ENCODE measurements at places on chromosomes 2 and 18.

DNA sequence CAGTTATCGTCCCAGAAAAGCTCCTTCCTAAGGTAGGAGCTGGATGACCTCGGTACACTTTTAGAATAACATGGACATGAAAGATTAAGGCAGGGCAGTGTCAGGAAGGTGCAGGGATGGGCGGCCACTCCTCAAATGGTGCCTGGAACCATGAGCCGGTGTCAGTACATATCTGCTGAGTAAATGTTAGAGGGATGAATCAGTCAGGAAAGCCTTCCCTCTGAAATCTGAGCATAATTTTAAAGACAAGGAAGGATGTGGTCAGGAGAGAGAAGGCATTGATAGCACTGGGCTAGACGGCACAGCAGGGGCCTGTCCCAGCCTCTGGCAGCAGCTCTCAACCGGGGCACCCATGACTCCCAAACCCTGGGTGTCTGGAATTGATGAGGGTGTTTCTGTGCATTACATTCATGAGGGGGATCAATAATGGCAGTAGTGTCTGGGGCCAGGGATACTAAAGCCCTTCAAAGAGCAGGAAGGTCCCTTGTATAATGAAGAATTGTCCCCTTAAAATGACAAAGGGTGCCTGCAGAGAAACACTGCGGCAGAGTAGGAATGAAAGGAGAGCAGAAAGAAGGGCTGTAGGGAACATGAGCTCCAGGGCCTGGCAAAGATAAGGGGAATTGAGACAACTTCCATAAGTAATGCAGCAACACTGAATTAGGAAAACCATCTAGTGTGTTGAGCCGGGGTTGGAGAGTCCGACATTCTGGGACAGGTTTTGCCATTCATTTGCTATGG lies 162.3 kb upstream of the REV1 start:
- DNase-seq = no peak

DNA sequence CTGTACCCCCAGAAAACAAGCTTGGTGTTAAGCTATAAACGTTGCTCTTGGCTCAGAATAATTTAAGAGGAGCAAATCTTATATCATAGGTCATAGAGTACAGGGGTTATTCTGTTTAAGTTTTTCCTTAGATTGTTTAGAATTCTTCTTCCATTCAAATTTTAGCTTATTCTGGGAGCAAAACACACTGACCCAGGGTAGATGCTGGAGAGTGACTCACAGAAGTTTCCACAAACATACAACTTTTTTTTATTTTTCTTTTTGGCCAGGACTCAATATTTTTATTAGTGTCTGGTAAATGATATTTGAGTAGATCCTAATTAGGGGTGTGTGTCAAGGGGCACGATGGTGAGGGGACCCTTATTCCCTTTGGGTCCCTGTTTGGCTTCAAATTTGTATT lies 71.5 kb upstream of the PSME4 start:
- DNase-seq = no peak

- no peak for DNase-seq
Measured at GRCh38 chr2:152161598-152161997, 14.0 kb downstream of the STAM2 start.

DNA sequence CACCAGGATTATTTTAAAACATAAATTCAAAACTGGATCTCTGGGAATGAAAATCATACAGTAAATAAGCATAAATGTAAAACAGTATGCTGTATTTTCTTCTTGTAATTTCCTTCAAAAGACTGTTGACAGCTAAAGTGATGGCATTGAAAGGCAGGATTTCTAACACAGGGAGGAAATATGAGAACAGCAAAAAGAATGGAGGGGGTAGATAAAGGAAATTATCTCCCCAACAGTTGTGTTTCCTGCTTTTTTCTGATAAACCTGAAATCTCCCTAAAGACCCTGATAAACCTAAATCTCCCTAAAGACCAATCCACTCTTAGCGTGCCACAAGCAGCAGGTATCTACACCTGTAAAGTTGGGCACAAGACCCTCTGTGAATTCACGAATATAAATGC lies 50.8 kb downstream of the PIAS2 start:
- DNase-seq = peak; percentile 51

GRCh38 chr2:64914247-64914646 lies 75.0 kb upstream of the SLC1A4 start:
- no peak for DNase-seq

DNA sequence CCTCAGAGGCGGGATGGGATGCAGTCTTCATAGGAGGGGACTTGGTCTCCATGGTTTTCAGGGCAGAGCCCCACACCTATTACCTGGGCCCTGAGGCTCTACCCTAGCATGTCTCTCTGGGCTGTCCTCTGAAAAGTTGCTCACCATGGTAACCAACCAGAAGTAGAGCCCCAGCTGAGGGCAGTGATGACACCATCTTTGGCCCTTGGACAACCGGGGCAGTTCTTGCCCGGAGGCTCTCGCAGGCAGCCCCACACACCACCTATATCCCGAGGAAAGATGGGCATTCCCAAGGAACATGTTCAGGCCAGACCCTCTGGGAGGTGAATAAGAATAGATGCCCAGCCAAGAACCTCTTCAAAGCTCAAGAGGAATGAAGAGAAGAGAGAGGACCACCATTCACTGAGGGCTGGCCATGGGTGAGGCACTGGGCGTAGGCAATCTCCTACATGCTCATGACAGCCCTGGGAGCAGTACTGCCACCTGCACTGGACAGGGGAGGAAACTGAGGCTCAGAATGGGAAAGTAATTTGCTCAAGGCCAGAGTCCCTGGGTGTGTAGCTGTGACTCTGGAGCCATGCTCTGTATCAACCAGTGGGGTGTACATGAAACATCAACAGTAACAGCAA lies 72.5 kb downstream of the HS1BP3 start:
- no peak for DNase-seq

DNA sequence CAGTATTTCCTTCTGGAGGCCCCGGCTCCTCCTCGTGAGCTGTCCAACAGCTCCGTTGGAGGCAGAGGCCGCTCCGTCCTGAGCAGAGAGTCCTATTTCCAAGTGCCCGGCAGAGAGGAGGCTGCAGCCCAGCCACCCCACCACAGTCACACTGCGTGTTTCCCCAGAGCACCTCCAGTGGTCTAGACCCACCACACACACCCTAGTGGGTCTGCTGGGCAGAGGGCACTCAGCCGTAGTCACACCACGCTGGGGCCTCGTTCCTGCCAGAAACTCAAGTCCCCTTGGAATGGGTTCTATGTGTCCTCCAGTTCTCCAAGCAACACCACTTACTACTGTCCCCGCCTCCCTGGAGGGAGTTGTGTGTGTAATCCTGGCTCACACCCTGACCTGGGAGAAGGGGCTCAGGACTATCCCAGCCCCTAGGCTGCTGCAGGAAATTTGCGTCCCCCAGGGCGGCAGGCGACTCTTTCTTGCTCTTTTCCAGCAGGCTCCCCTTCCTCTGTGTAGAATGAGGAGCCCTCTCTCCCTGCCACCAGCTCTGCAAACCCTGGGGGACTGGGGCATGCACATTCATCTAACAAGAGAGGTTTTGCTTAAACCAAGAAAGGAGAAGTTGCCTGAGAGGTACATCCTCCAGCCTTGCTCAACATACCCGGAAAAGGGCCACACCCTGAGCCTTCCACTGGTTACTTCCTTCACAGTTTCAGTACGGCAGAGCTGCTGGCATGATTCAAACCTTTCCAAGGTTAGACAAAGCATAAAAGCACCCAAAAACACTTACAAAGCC lies 114.1 kb downstream of the NDUFA10 start:
- DNase-seq = no peak

GRCh38 chr2:104897515-104898184 lies 43.7 kb downstream of the POU3F3 start:
- DNase-seq = no peak

DNA sequence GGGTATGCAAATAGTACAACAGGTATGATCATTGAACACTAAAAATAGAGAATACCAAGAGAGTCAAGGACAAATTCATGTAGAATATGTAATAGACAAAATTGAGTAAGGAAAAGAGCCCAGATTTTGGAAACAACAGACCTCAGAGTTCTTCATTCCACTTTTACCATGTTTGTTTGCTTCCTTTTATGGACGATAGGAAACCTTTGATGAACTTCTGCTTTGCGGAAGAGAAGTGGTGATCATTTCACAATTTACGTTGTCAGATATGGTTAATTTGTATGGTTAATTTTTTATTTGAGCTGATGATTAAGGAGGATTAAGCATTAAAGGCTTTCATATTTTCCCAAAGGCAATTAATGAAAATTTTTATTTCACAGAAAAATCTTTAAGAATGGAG lies 16.3 kb downstream of the MARCHF7 start:
- DNase-seq = no peak

DNA sequence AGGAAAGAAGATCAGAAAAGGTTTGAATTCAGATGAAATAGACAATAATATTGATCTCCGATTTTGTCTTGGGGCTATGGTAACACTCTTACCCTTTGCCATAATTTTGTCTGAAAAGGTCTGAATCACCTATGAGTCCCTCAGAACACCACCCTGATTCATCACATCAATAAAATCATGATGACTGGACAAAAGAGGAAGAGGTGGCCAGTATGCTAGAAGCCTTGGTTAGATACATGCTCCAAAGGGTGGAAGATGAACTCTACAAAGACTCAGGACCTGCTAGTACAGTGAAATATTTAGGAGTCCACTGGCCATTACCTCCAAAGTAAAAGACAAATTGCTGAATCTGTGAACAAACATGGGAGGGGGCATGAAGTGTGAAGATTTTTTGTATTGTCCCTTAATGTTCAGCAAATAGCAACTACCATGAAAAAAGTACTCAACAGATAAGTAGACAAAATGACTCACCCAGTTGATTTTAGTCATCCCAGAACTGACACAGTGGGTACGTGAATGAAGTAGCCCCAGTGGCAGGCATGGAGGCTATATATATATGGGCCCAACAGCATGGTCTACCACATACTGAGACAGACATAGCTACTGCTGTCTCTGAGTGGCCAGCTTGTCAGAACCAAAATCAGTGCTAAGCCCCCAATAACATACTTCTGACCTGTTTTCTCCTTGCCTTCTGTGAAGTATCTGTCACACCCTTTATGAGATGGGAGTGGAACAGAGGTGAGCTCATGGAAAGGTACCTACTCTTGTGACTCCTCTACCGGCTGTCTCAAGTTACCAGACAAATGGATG lies 36.5 kb upstream of the GLS start:
- peak; percentile 6 for DNase-seq

GRCh38 chr2:46644690-46645385 lies 165.5 kb downstream of the TMEM247 start:
- DNase-seq = no peak

DNA sequence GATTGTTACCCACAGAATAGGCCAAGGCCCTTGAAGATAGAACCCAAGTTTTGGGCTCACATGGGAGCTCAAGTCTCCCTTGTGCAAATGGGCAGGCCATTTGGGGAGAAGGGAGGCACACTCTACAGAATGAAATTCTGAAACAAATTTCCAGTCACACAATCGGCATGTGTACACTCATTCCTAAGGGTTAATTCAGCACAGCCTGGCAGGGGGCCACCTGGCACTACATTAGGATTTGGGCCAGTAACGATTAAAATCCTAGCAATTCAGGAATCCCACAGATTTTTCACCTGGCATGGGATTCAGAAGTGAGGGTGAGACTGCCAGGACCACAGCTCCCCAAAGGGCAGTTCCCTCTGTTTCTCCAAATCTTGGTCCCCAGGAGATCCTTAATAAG lies 46.4 kb downstream of the BMP10 start:
- DNase-seq = no peak

DNA sequence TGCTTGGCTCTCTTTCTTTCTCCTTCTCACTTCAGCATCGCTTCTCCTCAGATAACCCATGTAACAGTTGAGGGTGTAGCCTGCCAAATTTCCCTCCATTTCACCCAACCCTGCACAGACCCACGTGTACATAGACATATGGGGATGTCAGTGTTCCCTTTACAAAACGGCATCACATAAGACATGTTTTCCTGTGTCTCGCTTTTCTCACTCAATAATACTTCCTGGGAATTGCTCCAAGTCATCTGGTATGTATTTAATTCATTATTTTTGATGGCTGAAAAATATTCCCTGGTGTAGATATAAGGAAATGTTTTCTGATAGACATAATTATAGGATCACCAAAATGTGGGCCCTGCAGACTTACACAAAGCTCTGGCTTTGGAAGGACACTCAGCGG lies 176.8 kb downstream of the LOXHD1 start:
- no peak for DNase-seq

DNA sequence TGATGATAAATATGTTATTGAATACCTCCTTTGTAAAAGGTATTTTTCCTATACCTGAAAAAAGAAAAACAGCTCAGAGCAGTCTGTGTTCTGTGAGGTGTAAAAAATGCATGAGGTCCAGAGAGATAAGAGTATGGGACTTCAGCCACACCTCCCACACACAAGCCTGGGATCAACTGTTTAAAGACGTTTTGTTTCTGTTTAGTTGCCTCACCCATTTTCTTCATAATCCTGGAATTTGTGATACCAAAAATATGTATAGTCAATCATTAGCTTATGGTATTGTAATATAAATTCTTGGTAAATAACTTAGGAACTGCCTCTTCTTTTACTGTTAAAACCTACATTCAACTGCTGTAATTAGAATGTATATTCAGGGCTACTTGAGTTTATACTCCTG lies 1322.9 kb upstream of the TMEFF2 start:
- no peak for DNase-seq

GRCh38 chr18:80197528-80197927 lies 49.8 kb downstream of the PARD6G start:
- DNase-seq = no peak

DNA sequence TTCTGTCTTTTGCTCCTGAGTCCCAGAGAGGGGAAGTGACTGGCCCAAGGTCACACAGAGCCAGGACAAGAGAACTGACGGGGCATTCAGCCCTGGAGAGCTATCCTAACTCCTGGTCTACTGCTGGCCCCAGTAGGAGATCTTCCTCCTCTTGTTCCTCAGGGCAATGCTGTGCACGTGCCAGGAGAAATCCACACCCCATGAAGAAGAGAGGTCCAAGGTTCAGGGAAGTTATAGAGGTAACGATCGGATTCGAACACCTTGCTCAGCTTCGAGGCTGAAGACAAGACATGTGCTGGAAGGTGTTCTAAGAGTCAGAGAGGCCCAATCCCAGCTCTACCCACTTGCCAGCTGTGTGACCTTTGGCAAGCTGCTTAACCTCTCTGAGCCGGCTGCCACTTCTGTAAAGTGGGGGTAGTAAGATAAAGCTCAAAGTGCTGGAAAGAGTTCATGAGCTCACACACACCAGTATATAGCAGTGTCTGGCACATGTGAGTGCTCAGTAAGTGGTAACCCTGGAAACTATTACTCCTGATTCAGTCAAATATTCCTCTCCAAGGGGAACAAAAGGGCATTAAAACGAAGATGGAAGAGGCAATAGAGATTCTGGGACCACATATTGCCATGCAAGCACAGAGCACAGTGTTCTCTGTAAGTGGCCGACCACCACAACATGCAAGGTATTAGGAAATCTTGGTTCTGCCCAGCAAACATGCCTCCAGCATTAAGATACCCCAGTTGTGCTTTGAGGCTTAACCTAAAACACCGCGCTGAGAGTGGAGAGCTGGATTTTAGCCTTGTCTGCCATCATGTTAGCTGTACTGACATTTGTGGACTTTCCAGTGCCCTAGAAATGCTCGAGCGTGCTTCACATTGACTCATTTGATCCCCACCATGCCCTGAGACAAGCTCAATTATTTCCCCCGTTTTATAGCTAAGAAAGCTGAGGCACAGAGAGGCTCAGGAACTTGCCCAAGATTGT lies 25.6 kb downstream of the SERTAD2 start:
- DNase-seq = no peak
